ENCODE measurements at places on chromosomes 3 and 15.

- DNase-seq = peak; percentile 33
Observed at GRCh38 chr15:81133782-81134461, at the start of gene CFAP161. Gene CFAP161, plus strand, starts transcription at chr15:81134270. Its CDS starts 60 bp downstream, at chr15:81134330.

DNA sequence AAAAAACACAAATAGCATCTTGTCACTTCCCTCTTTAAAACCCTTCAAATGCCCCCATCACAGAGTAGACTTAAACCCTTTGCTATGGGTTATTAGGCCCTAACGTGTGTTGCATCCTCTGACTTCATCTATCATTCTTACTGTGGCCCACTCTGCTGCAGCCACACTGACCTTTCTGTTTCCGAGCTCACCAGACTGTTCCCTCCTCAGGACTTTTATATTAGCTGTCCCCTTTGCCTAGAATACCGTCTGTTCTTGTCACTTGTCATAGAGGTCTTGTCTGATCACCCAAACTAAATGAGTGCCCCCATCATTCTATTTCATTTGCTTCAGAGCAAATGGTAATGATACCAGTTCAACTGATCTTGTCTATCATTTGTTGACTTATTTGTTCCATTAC, 877 bp upstream of the FEM1B start:
- DNase-seq = no peak

DNA sequence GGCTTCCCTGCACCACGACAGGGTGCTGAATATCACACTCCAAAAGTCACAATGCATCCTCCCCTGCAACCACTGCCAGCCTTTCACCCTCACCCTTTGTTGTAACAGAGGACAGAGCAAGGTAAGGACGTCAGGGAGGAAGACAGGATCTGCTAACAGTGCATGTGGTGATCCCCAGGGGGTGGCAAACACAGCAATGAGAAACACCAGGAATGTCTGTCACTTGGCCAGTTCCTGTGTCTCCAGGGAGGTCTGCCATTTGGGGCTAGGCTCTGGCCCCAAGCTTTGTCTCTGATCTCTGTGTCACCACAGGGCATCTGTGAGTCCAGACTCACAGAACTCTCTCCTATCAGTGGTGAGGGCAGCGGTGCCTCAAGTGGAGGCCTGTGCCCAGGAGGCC, 54.3 kb upstream of the SLC24A5 start:
- DNase-seq = no peak

DNA sequence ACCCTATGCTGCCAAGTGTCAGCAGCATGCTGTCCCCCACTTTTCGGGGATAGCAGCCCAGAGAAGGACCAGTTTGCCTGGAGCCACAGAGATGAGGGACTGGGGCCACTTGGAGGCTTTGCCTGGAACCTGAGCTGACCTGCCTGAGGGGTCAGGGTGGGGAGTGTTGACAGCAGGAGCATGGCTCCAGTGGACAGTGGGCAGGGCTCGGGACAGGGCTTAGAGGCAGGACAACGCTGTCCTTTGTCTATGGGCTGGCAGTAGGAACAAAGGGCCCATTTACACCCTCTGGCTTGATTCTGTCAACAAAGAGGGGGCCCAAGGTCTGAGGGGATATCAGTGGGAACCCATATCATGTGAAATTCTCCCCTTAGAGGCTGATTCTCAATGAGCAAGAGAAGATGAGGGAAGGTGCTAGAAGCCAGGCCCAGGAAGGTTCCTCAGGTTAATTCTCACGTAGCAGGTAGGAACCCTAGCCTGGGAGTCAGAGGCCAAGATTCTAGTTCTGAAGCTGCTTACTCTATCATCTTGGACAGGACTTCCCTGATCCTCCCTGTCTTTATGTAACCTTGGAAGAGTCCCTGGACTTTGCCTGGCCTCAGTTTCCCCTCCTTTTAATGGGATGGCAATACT, 29.7 kb upstream of the HHATL start:
- no peak for DNase-seq

DNA sequence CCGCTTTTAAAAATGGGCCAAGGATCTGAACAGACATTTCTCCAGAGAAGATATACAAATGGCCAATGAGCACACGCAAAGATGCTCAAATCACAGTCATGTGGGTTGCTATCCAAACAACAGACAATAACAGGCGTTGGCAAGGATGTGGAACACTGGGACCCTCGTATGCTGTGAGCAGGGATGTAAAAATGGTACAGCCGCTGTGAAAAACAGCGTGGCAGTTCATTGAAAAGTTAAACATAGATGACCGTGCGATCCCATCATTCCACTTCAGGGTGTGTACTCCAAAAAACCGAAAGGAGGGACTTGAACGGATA, 6.7 kb upstream of the LRRC15 start:
- DNase-seq = no peak

DNA sequence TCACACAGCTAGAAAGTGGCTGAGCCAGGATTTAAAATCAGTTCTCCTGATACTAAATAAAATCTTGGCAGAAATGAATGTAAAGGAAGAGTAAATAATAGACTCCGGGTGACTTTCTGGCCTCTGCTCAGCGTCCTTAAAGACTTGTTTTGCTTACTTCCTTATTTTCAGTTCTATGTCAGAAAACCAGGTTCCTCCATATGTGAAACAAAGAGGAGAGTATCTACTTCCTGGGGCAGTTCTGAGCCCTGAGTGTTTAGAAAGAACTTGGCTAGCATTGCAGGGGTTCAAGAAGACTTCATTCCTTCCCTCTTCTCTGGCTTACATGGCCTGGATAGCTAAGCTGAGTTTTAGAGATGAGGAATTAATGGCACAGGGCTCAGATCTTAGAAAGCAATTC, 222.8 kb upstream of the TLE3 start:
- no peak for DNase-seq

GRCh38 chr3:127825756-127826155, 3.4 kb upstream of the MGLL start:
- DNase-seq = no peak

GRCh38 chr3:52052831-52053306, 3.5 kb downstream of the DUSP7 start:
- DNase-seq = peak; percentile 65

DNA sequence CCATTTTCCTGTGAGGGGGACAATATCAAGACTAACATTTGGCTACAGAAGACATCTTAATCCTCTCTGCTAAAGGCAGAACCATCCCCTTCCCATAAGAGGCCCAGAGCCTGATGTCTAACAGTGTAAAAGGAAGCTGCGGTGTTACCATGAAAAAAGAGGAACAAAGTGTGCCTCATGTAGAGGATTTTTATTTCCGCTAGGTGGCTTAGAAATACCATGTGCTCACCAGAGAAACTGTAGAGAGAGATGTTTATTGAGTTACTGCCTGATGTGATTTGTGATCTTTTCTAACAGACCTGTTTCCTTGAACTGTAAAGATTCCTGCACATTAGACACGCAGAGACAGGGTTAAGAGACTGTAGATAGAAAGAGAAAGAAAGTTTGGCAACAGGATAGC, 22.0 kb downstream of the OR5H15 start:
- DNase-seq = no peak

GRCh38 chr15:60135961-60136360, 131.8 kb downstream of the FOXB1 start:
- no peak for DNase-seq

DNA sequence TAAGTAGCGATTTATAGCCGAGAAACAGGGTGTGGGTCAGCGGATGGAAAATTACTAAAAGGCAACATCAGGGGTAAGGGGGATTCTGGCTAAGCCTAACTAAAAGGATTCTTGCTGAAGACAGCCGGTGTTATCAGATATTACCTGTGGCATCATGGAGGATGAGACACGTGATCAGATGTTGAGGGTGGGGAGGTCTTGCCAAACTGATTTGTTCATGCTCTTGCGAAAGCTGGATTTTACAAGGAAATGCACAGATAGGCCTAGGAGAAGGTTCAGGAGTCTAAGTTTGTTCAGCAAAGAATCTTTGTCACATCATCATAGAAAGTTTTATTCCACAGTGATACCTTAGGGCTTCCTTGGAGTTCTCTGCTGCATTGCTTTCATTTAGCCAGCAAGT, 396.8 kb upstream of the TBL1XR1 start:
- no peak for DNase-seq

DNA sequence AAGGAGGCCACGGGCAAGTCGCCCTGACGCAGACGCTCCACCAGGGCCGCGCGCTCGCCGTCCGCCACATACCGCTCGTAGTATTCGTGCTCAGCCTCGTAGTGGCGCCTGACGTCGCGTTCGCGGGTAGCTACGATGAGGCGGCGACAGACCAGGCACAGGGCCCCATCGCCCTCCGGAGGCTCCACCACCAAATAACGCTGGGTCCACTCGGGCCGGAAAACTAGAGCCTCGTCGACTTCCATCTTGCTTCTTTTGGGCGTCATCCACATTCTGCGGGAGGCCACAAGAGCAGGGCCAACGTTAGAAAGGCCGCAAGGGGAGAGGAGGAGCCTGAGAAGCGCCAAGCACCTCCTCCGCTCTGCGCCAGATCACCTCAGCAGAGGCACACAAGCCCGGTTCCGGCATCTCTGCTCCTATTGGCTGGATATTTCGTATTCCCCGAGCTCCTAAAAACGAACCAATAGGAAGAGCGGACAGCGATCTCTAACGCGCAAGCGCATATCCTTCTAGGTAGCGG, at the start of gene EPM2AIP1:
TSS of gene EPM2AIP1 (minus strand) at position 326 of the 520 bp plus-strand sequence. CDS start at position 272, 54 bp downstream.
- DNase-seq = no peak

GRCh38 chr15:22904736-22905135, 66.3 kb downstream of the NIPA2 start:
- DNase-seq = no peak

GRCh38 chr15:36886191-36886590, 214.2 kb downstream of the MEIS2 start:
- no peak for DNase-seq

DNA sequence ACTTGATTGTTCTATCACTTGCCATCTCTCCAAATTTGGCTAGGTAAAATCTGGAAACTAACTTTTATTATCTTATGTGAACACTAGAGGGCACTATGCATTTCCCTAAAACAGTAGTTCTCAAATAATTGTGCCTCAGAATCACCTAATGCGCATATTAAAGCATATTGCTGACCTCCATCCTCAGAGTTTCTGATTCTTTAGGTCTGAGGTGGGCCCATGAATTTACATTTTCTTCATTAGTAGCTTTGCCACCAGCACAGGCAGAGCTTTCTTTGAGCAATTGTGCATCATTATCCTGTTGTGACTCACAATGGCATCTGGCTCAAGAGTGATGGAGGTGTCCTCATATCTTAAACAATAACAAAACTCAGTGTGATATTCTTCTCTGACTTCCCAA, 17.5 kb upstream of the BCHE start:
- no peak for DNase-seq

DNA sequence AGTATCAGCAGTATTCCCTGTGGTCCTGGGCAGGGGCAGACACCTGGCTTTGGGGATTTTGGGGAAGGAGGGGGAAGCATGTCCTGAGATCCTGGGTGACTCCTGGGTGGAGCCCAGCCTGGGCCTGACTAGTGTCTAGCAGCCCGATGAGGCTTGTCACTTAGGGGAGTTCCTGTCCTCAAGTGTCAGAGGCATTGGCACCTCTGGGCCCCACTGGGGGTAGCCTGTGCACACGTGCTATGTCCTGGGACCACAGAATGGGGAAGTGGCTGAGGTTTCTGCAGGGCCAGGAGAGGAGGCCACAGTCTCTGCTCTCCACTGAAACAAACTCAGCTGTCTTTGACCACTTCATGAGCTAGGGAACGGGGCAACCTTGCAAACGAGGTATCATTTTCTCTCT, 31.5 kb upstream of the ADCY5 start:
- no peak for DNase-seq

GRCh38 chr3:58250093-58250707, 12.6 kb downstream of the ABHD6 start:
- DNase-seq = no peak

- DNase-seq = peak; percentile 42
Observed at GRCh38 chr3:109643590-109643989, 306.2 kb upstream of the DPPA4 start.

- DNase-seq = no peak
Observed at GRCh38 chr3:97009427-97010019, 195.1 kb downstream of the EPHA6 start.

GRCh38 chr3:94183551-94183950, 120.7 kb downstream of the NSUN3 start:
- no peak for DNase-seq

DNA sequence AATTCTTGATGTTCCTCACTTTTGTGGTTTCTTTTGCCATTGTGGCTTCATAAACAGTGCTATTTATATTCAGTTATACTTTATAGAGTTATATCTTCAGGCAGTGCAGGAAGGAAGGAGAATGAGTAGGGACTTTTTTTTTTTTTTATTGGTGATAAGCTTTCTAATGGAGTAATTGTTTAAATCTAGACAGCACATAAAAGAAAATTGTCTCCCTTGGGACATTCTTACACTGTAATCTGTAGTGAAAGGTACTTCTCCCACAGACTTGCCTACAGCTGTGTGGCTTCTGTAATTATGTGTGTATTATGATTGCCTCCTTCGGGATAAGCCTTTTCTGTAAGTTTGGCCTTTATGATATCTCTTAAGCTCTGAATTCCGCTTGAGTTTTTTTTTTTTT, 41.6 kb downstream of the WDR76 start:
- DNase-seq = no peak

GRCh38 chr3:52248816-52249547, 3.4 kb downstream of the PPM1M start:
- no peak for DNase-seq

- no peak for DNase-seq
Observed at GRCh38 chr15:20340931-20341661, 200.5 kb downstream of the GOLGA6L6 start.
